ENCODE measurements at places on chromosomes 11 and 22.

- no peak for DNase-seq
These were observed 206.5 kb downstream of the NELL1 start for GRCh38 chr11:20875889-20876288.

GRCh38 chr11:92671081-92671480 lies 298.4 kb upstream of the MTNR1B start:
- DNase-seq = no peak

- no peak for DNase-seq
These were observed 101.7 kb downstream of the NECTIN1 start for GRCh38 chr11:119627286-119627685.

GRCh38 chr11:112454841-112455240 lies 194.2 kb upstream of the PLET1 start:
- DNase-seq = no peak

- no peak for DNase-seq
These were observed 58.5 kb upstream of the PARVA start for GRCh38 chr11:12318791-12319438.

DNA sequence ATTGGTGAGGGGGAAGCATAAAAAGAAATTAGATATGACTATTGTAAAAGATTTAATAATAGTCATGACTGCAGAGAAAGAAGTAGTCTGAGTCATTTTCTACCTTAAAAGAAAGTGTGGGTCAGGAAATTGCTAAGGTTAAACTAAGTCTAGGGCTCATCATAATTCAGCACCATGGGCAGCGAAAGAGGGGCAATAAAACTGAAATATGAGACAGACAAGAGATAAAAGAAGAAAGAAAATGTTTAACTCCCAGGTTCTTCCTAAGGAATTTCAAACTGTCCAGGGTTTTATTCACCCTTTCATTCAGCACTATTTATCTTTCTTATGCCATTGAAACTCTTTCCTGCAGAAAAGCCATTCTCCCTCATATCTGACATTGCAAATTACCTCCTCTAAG lies 114.4 kb upstream of the API5 start:
- DNase-seq = no peak

DNA sequence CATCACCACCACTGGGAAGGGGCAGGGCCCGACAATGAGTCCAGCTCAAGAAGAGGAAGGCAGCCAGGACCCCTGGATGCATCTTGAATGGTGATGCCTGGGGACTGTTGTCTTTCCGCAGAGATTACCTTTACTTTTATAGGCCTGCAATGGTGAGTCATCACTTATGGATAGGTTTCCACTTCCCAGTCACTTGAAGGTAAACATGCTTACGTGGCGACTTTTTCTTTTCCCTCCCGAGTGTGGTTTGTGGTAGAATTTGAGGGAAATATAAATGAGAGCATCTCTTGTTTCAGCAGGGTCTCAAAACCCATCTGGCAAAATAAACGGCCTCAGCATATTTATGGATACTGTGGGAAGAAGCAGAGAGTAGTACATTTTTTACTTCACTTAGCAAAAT lies at the start of gene MMP13:
Gene MMP13 (minus strand): TSS at position 109 of the 400 bp plus-strand sequence. CDS start 27 bp downstream, at position 82.
- DNase-seq = no peak

- no peak for DNase-seq
These were observed 71.0 kb downstream of the CSTPP1 start for GRCh38 chr11:47007579-47007978.

DNA sequence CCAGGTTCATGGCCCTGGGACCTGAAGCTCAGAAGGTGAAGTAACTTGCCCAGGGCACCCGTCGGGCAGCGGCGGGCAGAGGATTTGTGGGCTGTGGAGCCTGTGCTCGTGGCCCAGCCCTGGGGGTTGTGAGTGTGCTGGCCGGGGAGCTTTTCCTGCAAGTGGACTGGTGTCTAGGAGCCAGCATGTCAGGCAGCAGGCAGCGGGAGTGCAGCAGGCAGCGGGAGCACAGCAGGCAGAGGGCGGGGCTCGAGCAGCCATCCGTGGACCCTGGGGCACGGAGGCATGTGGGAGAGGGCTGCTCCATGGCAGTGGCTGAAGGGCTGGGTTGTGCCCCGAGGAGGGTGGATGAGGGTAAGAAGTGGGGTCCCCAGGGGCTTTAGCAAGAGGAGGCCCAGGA lies 72.7 kb upstream of the PPP6R3 start:
- DNase-seq = no peak

DNA sequence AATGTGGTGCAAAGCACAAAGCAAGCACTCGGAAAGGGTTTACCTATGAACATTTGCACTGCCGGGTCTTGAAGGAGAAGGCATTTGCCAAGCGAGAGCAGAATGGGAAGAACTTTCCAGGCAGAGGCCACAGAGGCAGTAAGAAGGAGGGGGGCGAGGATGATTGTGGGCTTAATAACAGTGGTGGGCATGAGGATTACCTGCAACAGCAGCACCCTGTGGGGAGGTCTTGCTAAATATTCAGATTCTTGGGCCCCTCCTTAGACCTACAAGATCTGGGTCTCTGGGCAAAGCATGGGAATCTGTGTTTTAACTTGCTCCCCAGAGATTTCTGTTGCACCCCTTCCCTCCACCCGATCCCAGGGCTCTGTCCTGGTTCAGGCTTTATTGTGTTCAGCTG lies 75.1 kb upstream of the ZBED5 start:
- DNase-seq = no peak

DNA sequence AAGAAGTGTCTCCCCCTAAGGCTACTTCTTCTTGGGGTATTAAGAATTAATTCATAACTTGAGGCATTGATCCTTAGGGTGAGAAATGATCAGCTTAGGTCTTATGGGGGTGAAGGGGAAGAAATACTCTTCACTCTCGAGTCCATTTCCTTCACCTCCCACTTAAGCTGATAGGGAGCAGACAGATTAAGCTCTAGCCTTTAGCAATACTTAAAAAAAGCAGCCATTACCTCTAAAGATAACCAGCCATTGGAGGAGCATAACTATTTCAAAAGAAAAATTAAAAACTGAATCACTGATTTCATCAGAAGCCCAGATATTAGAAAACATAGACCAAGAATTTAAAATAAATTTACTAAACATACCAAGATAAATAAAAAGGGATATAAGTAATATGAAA lies 60.5 kb downstream of the ENTHD1 start:
- DNase-seq = no peak

DNA sequence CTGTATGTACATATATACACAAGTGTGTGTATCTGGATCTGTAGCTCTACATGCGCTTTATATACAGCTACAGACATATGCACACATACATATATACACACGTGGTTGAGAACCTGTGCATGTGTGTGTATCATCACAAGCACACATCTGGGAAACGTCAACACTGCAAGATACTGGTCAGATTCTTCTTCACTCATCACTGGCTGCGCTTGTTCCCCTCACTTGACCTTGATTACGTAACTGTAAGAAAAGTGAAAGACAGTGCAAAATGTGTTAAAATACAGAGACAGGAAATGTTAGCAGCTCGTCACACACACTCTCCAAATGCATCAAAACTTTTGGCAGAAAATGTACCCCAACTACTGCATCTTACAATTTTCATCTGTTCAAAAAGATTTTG lies 51.9 kb upstream of the MN1 start:
- no peak for DNase-seq

DNA sequence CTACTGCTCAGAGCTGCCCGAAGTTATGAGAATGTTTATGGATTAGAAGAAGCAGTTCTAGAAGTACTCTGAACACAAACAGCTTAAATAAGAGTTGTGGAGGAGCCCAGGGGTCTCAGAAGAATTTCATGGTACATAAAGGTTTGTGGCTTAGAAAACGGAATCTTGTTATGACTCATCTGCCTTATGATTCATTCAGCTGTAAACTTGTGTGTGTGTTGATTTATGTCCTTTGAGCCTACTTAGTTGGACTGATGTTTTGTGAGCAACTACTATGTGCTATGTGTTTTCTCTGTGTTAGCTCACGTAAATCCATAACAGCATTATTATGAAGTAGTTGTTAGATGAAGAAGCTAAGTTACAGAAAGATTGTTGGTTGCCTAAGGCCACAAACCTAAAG lies 203.7 kb downstream of the PGR start:
- no peak for DNase-seq

DNA sequence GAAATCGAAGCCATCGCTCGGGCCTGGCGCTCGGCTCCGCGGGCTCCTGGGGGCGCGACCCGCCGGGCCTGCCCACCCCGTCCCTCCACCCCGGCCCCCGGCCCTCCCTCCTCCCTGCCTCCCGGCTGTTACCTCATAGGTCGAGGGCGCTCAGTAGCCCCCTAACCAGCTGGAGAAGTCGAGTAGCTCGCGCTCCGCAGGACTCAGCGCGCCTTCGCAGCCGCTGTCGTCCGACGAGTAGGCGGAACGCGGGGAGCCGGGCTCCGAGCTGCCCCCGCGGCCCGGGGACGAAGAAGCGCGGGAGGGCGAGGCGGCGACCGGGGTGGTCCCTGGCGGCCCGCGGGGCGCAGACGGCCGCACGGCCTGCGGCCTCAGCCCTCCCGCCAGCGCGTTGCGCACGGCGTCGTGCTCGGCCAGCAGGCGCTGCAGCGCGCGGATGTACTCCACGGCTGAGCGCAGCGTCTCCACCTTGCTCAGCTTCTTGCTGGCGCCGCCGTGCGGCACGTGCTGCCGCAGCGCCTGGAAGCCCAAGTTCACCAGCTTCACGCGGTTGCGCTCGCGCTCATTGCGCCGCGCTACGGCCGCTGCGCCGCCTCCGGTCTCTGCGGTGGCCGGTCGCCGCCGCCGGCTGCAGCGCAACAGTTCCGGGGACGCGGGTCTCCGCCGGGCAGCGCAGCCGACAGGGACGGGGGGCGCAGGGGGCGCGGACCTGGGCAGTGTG lies 627 bp downstream of the ASCL2 start:
- no peak for DNase-seq

DNA sequence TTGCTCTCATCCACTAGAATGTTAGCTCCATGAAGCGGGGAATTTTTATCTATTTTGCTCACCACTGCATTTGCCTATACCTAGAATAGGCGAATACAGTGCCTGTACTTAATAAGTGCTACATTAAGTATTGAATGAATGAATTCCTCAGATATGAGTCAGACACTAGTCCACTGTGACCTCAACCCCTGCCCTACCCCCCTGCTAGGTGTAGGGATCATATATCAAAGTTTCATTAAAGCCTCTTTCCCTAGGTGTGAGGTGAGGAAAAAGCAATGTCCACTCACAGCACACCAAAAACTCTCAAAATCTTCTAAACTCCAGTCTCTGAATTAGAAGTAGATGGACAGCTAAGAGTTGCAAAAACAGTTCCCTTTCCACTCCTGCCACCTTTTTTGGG lies 9.8 kb upstream of the PSMA1 start:
- DNase-seq = no peak

DNA sequence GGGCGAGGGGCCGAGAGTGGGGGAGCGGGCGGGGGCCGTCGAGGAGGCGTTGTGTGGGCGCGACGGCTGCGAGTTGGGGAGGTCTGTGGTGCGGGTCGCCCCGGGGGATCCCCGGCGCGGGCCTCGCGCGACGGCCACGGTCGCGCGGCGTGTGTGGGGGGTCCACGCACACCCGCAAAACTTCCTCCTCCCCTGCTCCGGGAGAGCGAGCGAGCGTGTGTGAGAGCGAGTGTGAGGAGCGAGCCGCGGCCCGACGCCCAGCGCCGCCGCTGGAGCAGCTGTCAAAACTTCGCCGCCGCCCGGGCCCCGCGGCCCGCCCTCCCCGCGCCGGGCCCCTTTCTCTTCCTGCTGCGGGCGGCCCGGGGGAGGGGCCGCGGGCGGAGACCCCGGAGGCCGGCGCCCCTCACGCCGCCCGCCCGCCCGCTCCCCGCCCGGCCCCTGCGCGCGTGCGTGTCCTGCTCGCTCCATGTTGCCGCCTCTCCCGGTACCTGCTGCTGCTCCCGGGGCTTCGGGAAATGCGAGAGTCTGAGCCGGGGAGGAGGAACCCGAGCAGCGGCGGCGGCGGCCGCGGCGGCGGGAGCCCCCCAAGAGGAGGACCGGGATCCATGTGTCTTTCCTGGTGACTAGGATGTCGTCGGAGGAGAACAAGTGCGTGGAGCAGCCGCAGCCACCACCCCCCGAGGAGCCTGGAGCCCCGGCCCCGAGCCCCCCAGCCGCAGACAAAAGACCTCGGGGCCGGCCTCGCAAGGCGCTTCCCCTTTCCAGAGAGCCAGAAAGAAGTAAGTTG lies 9.0 kb upstream of the CCT8L2 start:
- DNase-seq = no peak

DNA sequence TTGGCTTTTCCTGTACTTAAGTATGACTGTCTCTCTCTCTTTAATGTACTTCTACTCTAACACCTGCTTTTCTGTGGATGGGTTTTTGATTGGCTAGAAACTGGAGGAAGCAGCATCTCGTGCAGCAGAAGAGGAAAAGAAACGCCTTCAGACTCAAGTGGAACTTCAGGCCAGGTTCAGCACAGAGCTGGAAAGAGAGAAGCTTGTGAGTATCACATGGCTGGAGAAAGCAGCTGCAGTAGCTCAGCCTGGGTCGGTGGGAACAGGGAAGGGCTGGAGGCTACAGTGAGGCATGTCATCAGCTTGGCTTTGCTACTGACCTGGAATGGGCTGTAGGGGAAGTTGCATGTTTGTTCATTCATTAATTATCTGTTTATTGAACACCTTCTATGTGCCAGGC lies 74.2 kb downstream of the SWAP70 start:
- DNase-seq = no peak

GRCh38 chr11:64192434-64192833 lies 6.5 kb downstream of the STIP1 start:
- DNase-seq = no peak

DNA sequence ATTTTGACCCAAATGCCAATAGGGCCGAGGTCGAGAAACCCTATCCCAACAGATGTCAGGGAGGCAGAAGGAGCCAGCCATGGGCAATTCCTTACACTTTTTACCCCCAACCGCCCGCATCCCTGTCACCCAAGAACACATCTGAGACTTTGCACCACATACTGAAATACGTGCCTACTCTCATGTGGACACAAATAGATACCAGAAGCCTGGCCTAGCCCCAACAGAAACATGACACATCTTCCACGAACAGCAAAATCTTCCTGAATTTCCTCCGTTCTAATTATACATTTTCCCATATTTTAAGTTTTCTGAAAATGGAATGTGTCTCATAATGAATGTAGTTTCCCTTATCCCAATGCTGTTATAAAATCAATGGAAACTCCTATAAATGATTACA lies 64.7 kb downstream of the SLC1A2 start:
- no peak for DNase-seq

GRCh38 chr11:77211594-77212251 lies 83.7 kb downstream of the MYO7A start:
- DNase-seq = no peak

DNA sequence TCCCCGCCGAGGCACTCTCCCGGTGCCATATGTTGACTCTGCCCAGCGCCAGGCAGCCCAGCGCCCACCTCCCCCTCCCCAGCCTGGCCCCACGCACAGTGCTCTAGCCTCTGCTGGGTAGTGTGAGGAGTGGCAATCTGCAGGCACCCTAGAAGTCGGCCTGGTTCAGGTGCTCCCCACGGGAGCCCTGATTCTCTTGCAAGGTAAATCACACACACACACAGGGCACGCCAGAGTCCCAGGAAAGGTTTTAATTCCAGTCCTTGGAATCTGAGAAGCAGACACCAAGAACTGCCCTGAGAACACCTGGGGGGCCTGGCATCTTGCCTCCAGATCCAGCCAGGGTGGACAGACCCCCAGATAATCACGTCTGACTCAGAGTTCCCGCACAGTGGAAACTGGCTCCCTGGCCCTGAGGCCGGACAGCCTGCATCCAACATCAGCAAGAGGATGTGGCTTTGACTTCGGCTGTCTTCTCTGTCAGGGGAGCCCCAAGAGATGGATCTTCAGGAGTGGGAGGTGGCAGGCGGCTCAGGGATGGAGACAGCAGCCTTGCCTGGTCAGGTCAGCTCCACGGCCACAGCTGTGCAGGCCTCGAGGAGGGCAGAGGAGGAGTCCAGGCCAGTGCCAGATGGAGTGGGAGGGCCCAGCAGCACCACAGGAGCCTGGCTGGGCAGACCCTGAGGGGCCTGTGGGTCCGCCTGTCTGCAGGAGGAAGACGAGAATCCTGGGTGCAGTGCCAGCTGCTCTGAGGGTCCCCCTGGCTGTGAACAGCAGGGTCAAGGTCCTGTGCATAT lies 1.1 kb upstream of the RIN1 start:
- no peak for DNase-seq

Measured in T-helper 22 cell (primary cell).